Stimulated activated CD8-positive, alpha-beta memory T cell treated with anti-CD3 and anti-CD28 coated beads, Interleukin-4, amount 100 ng/mL, for 4 hours (primary cell): ENCODE measurements at places on chromosomes 12 and 14.

DNA sequence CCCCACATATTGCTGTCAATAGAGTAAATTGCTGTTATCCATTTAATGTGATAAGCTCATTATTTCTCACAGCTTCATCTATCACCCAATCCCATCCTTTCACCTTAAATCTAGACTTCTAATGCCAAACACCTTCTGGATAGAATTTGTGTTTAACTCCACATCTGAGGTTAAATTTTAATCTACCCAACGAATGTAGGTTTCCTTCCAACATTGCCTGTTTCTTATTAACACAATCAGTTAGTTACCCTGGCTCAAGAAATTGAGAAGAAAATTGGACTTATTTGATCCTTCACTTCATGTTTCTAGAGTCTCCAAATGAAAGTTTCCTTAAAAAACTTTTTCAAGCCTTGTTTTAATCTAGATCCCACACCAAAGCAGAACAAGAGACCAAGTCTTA, 67.3 kb downstream of the PTPRO start:
- DNase-seq, result no peak

DNA sequence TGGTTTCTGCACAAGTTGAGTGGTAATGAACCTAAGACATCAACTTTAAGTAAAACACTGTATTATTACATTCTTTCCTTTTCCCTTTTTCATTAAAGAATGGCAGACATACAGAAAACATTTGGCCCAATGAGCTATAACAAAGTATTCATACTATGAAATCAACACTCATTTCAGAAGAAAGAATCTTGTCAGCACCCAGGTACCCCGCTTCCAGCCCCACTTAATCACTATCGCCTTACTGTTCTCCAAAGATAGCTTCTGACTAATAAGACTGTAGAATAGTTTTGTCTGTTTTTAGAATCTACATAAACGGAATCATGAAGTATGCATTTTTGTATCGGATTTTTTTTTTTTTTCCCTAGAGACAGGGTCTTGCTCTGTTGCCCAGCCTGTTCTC, 9.5 kb downstream of the CNTN1 start:
- no peak for DNase-seq

DNA sequence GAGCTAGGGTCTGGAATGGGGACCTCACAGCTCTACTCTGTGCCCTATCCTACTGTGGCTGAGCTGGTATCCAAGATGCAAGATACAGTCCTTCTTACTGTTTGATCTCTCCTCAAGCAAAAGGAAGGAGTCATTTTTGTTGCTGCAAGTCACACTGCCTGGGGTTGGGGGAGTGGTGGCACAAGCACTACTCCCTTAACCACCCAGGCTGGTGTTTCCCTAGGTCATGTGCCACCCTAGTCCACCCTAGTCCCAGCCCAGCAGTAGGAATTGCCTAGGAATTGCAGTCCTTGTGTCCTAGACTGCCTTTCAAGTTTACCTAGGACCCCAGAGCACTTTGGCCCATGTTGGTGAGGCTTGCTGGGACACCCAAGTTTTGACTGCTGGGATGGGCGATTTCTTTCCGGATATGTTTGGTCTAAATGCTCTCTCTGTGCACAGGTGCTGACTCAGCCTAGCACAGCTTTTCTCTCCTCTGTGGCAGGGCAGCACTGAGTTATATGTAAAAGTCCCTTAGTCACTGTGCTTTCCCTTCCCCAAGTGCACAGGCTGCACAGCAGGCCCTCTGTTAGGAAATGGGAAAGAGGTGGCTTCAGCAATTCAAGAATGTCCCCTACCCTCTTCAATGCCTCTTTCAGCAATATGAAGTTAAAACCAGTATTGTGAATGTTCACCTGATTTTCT, 54.9 kb downstream of the SLC6A15 start:
- no peak for DNase-seq

- no peak for DNase-seq
Measured at GRCh38 chr14:76129851-76130576, 21.7 kb upstream of the GPATCH2L start.

- DNase-seq, result no peak
Measured at GRCh38 chr12:123269395-123269892, 2.2 kb downstream of the CDK2AP1 start.

DNA sequence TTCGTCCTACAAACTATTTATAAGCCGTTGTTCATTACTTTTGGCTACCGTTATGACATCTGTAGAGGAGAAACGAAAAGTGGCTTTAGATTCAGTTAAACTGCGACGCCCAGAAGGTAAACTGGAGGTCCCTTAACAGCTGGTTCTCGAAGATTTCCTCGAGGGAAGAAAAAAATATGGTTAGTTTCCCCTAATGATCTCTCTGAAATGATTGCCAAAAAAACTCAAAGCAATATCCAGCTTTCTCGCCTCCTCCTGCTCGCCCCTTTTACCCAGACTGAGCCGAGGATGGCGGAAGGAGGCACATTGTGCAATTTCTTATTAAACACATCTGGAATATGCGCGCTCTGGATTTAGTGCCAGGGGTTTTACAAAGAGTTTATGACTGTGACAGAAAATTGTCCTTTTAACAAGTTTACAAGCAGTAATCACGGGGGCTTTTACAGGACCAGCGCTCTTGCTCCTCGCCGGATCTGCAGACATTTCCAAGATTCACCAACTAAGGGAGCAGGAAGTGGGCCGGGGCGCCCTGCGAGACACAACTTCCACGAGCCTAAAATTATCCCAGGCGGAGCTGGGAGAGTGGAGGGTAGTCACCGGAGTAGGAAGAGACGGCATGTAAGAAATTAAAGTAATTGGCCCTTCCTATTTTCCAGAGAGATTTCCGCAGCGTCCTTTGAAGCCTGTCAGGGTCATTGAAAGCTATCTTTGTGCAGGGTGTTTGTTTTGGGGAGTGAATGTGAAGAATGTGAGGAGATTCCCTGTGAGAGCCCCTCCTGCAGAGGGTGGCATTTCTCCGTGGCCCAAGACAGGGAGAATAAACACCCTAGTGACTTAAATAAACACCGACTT, 5.6 kb downstream of the SIX1 start:
- DNase-seq, result no peak

DNA sequence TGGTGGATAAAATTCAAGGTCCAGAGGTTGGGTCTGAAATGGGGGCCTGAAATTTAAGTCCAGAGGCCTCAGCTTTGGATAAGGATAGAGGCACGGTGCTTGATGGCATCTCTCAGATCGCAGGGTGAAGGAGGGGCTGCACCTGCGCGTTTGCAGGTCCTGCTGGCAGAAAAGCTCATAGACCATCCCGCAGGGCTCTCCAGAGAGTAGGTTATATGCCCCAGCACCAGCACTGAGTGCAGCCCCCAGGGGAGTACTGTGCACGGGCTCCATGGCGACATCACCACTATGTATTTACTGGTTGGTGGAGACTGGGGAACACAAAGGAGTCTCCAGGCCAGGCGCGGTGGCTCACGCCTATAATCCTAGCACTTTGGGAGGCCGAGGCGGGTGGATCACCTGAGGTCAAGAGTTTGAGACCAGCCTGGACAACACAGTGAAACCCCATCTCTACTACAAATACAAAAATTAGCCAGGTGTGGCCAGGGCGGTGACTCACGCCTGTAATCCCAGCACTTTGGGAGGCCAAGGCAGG, 4.3 kb upstream of the CD63 start:
- DNase-seq, result no peak

- DNase-seq, result no peak
Measured at GRCh38 chr12:7787574-7788293, 1.5 kb upstream of the NANOG start.

DNA sequence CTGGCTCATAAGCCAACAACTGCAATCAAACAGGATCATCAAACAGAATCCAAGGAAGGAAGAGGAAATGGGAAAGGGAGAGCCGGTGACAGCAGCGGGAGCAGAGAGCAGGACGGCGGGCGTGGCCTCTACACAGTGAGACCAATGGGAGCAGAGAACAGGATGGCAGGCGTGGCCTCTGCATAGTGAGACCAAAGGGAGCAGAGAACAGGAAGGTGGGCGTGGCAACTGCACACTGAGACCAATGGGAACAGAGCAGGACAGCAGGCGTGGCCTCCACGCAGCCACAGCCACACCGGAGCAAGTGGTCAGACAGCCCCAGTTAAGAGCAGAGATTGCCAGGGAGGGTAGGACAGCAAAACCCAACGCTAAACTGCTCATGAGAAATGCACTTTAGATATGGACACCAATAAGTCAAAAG, 16.4 kb downstream of the LRCOL1 start:
- DNase-seq, result no peak

- DNase-seq, result no peak
Measured at GRCh38 chr14:59161561-59162175, 26.8 kb upstream of the DAAM1 start.

GRCh38 chr12:71009430-71010142, 89.0 kb upstream of the PTPRR start:
- DNase-seq, result no peak

- DNase-seq, result no peak
Measured at GRCh38 chr12:31732926-31733548, 4.2 kb upstream of the AMN1 start.

GRCh38 chr12:509500-509899, 49.8 kb downstream of the B4GALNT3 start:
- DNase-seq, result no peak

- DNase-seq, result no peak
Measured at GRCh38 chr14:55333711-55334485, 62.7 kb downstream of the FBXO34 start.

- DNase-seq, result no peak
Measured at GRCh38 chr12:128761379-128761790, 62.4 kb downstream of the SLC15A4 start.

GRCh38 chr12:9598363-9598762, 9.4 kb downstream of the KLRB1 start:
- no peak for DNase-seq

GRCh38 chr14:83164016-83164415, 1630.4 kb upstream of the SEL1L start:
- no peak for DNase-seq

DNA sequence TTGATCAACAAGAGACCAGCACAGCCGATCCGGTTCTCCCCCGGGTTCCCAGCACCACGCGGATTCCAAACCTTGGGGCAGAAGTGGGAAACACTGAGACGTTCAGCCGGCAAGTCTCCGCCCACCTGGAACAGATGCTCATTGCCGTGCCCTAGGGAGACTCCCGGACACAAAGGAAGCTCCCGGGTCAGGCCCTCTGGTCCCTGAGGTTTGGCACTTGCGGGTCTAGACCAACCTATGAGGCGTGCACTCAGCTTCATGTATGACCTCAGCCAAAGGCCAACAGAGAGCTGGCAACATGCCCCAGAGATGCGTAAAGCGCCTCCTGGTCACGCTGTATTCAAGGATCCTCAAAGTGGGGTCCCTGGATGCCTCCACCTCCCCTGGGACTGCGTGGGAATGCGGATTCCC, 2.5 kb downstream of the RIMBP2 start:
- DNase-seq, result no peak

DNA sequence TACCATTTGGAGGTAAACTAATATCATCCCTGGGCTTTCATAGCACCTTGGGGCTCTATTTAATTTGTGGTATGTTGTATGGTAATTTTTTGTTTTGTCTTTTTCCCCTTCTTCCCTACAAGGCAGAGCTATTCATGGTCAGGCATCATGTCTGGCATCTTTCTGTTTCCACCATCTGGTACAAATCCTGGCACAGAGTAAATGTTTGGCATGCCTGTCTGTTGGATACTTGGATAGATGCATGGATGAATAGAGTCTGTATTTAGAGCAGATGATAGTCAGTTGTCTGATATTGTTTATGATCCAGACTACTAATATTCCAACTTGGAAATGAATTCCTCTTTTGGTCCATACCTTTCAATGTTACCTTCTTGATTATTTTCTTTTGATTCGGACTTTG, 139.8 kb downstream of the NEDD1 start:
- no peak for DNase-seq

- peak; percentile 24 for DNase-seq
Measured at GRCh38 chr12:47744005-47744651, 14.6 kb downstream of the RAPGEF3 start.

DNA sequence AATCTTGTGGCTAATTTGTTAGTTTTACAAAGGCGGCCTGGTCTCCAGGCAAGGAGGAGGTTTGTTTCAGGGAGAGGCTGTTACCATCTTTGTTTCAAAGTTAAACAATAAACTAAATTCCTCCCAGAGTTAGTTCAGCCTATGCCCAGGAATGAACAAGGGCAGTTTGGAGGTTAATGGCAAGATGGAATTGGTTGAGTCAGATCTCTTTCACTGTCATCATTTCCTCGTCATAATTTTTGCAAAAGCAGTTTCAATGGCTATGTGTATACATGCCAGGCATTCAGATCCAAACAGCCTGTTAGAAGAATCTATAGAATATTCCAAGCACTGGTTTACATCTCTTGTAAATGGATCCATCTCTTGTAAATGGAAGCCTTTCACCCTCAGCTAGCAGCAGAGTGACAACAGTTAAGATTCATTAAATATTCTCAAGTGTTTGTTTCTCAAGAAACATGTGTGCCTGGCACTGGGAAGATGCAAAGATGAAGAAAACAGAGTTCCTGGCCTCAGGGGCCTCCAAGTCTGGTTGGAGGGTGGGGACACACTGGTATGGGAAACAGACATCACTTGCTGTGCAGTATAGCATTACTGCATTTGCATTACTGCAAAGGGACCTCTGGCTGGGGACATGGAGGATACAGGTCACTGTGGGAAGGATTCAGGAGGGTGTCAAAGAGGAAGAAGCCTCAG, 65.8 kb downstream of the RIN3 start:
- no peak for DNase-seq

DNA sequence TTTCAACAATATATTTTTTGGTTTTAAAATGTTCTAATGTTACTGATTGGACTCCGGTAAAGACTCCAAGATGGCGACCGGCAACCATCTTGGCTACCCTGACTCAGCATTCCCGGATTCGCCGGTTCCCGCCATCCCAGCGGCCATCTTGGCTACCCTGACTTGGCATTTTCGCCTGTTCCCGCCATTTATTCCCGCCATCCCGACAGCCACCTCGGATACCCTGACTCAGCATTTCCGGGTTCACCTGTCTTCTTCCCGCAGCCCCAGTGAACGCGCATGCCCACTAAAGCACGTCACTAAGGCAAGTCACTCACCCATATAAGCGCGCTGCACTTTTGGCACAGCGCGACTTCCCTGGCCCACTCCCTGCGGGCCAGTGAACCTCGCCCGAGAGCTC, 9.0 kb upstream of the LRFN5 start:
- DNase-seq, result no peak

GRCh38 chr12:43099691-43100163, 452.3 kb downstream of the ADAMTS20 start:
- no peak for DNase-seq

DNA sequence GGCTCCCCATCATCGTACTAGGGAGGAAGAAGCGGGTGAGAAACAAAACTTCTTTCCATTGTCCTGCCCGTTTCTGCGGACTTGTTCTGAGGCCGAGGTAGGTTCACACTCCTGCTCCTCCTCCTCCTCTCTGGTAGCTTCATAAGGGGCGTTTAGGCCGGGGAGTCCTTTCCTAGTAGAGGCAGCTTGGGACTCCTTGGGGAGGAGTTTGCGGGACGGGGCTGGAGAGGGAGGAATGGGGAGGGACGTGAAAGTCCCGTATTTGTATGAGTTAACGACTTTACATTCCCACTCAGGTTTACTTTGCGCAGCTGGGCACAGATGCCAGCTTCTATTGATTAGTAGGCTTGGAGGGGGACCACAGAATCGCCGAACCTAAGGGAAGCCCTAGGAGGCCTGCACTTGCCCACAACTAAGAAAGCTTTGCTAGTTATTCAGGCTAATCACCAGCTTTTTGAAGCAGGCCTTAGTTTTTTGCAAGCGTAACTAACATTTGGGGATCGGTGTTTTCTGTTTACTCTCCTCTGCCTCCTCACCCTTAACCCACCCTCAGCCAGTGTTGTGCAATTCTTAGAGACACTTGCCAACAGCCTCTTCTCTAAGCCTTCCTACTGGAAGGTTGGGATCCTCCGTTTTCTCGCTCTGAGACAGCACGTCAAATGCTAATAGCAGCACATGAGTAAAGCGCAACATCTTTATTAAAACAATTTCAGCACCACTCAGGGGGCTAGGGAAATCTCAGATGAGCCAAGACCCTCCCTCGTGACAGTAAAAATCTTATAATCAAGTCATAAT, 499 bp downstream of the RNASE4 start:
- no peak for DNase-seq
